ENCODE measurements at places on chromosomes 1 and 21.

DNA sequence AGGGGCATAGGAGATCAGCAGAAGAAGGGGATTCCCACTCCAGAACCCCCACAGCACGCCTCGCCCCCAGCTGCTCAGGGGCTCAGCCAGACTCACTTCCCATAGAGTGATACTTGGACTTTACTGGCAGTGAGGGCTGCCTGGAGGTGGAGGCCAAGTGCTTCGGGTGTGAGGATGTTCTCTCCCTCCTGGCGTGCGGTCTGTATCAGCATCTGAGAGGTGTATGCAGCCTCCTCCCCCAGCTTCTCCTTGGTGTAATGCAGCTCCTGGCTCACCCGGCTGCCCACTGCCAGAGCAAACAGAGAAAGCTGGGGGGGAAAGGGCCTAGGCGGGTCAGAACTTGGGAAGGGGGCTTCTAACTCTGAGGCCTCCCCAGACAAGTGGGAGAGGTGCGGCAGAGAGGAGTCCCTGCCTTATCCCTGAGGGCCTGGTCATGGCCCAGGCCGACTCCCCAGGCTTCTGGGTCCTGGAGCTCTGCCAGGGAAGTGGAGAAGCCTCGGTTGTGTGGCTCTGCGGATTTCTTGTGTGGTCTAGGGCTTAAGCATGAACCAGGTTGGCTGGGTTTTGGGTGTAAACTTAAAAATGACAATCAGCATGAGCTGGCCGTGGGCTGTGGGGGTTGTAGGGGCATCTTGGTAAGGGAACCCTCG, 10.9 kb downstream of the PTCH2 start:
- DNase-seq, result no peak

DNA sequence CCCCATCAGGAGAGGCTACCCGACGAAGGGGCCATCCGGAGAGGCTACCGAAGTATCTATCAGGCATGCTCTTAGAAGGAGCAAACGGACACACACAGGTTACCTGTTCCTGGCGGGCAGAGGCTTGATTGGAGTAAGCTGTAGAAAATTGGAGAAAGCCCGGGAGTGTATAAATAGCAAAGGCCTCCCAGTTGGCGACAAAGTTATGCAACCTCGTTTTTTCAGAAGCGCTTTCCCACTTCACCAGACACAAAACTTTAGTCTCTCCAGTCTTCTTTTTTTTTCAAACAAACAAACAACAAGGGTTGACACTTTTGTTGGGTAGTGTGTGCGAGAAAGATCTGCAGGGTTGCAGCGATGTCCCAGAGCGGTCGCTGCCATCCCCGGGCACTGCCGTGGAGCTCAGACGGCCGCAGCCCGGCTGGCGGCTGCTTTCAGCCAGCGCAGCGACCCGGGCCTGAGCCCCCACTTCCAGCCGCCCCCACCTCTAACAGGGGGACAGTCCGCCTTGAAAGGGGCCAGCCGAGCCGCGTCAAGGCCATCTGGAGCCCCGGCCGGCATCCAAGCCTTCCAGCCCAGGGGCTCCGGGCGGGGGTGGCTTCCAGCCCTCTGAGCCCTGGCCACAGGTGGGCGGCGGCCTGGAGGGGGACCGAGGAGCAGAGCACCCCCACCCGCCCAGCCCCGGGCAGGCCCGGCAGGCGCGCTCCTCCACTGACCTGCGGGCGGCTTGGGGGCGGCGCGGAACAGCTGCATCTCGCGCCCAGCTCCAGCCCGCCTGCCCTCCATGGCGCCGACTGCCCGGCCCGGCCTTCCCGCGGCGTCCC, 616 bp downstream of the MCOLN3 start:
- DNase-seq, result no peak

DNA sequence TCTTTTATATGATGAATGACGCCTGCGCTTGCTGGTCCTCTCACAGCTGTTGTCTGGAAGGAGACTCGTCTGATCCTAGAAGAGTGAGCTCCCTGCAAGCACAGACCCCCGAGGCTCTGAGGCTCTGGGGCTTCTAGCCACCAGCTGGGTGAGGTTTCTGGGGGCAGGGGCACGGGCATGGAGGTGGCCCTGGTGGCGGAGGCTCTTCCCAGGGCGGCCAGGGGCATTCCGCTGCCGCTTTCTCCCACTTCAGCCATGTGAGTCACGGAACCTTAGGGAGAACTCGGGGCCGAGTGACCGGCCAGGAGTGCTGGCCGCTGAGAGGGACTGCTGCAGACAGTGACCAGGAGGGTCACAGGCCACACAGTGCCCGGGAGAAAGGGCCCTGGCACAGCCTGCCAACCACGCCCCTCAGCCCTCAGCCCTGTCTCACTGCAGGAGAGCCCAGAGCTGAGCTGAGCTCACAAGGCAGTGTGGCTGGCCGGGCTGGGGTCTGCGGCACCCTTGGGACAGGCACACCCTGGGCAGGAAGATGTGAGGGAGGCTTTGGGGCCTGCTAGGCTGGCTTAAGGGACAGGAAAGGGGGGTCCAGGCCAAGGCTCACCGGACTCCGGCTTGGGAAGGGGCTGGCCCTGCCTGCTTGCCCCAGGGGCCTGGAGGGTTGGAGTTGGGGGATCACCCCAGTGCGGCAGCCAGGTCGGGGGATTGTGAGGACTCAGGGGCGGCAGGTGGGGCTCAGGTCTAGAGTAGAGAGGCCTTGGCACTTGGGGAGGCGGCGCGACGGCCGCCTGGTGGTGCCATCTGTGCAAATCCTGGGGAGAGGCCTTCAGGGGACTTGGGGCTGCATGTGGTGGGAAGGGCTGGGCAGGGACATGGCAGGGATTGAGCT, 35.7 kb downstream of the MORN1 start:
- no peak for DNase-seq

- no peak for DNase-seq
Measured at GRCh38 chr1:244354810-244355278, 96.9 kb downstream of the ADSS2 start.

DNA sequence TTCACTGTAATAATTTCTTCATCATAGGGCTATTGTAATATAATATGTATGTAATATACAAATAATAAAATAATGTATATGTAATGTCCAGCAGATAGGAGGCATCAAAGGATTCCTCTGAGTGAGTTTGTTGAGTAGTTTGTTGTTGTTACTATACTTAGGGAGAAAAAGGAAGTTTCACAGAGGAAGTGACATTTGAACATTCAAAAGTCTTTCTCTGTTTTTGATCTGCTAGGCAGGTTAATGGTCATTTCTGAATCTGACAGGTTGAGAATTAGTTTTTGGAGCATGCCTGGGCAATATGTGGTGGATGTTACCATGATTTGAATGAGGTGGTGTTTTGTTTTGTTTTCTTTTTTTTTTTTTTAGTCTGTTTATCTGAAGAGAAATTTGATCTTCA, 102.1 kb downstream of the NRDC start:
- no peak for DNase-seq

DNA sequence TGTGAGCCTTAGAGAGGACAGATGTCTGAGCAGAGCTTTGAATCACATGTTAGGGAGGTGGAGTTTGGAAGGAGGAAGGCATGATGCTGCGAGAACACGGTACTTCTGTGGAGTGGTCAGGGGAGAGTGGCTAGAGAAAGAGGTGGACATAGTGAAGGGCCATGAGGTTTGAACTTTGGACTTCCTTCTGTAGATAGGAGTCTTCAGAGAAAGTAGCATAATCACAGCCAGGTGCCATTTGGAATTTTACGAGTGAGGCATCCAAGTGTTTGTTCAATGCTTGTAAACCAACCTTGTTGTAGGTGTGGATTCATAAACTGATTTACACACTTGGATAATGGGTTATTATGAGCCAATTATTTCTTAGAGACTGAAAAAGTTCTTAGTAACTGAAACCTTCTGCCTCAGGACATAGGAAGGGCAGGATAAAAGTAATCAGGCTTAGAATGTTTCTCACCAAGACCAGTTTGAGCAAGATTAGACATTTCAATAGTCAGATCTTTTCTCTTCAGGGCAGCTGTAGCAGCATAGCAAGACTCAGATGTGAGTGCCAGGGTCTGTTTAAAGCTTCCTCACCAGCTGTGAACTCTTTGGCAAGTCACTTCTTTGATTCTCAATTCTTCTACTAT, 83.5 kb upstream of the HMCN1 start:
- DNase-seq, result no peak

DNA sequence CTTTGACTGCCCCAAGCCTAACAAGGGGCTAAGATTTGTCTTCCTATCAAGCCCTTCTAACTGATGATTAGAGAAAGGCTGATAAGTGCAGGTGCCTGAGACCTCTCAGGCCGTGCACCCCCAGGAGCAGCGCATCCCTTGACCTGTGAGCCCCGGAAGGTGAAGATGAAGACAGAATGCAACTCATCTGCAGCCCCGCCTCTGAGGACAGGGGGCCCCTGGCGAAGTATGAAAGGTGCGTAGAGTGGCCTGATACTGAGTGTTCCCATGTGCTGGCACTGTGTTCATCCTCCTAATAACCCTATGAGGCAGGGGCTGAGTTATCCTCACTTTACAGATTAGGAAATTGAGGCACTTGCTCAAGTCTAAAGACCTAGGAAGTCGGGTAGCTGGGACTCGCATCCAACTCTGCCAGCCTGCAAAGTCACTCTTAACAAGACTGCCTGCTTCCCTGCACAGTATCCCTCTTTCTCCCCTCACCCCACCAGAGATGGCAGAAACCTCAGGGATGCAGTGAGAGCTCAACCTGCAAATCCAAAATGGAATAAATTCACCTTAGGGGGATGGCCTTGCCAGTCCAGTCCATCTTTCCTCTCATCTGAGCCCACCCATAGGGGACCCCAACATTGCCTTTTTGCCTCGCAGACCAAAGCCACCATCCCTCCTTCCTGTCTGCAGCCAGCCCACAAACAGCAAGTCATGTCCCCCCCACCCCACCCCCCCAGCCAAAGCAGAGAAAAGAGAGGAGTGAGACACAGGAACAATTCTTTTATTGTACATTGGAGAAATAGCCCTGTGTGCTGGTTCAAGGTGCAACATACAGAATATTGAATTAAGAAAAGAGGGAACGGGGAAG, 4.1 kb downstream of the CAMK2N1 start:
- no peak for DNase-seq

DNA sequence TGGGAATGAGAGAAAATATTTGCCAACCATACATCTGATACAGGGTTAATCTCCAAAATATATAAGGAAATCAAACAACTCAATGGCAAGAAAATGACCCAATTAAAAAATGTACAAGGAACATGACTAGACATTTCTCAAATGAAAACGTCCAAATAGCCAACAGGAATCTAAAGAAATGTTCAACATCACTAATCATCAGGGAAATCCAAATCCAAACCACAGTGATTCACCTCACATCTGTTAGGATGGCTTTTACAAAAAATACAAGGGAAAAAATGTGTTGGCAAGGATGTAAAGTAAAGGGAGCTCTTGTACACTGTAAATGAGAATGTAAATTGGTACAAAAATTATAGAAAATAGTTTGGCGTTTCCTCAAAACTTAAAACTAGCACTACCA, 54.7 kb upstream of the ZRANB2 start:
- DNase-seq, result no peak

DNA sequence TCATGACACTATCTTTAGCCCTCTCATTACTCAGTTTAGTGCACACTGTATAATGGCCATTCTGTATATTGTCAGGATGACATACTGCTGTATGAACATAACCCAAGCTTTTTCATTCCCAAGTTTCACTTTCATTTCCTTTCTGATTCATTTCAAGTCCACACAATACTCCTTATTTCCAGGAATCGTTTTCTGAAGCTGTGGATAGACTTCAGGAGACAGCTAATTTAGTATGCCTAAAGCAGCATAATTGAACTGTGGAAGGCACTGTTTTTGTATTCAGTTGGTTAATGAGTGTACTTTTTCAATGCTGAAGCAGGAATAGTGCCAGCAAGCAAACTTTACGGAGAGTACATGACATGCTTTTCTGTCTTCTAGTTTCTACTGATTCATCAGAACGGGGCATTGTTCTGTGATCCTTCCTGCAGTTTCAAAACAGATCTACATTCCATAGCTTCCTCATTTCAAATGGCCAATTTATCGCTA, 578.5 kb upstream of the ZP4 start:
- DNase-seq, result no peak

DNA sequence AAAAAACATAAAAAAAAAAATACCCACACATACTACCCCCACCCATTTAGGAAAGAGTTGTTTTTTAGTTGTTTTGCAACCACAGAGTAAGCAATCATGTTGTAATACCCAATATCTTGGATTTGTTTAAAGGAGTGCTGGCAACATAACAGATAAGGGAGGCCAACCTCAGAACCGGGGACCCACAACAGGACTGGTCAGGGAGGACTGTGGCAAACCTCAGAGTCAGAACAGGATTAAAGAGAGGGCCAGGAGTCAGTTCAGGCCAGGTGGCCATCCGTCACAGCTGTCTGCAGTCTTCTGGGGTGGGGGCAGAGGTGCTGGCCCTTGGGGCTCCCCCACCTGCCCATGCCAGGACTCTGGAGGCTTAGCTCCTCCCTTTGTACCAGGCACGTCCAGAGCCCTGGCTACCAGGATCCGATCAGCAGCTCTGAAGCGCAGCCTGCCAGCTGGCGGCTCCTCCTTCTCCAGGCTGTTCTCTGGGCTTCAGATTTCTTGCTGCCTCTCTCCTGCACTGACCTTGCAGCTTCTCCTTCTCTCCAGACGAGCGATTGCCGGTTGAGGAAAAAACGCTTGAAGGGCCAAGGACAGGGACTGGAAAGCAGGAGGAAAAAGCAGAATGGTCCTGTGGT, 7.9 kb downstream of the H6PD start:
- no peak for DNase-seq

- no peak for DNase-seq
Measured at GRCh38 chr1:18072066-18072465, 35.5 kb upstream of the IGSF21 start.

- no peak for DNase-seq
Measured at GRCh38 chr1:25737130-25737529, 62.9 kb upstream of the SELENON start.
